ENCODE measurements at places on chromosomes 7 and 10. TPM values are rescaled to one million over a fixed set of nuclear protein-coding genes. Genes with fewer than 3 reads are reported as not detected.

GRCh38 chr7:138278601-138279000, 181.5 kb upstream of the TRIM24 start:
- DNase-seq = no peak

The TLX1 gene
- total RNA-seq = not detected

DNA sequence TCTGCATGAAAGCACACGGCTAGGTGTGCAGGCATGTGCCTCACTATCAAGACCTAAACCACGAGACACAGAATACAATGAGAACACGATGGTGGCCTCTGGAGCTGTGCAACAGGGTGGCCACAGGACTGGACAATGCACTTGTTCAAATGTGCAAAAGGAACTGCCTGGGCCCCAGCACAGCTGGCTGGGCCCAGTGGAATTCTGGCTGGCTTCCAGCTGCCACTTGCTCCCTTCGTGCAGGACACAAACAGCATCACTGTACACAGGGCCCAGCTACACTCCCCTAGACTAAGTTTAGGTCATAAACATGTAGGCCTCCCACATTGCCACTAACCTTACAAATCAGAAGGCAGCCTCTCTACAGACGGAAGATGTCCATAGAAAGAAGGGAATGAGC, 23.4 kb downstream of the DOCK4 start:
- no peak for DNase-seq

DNA sequence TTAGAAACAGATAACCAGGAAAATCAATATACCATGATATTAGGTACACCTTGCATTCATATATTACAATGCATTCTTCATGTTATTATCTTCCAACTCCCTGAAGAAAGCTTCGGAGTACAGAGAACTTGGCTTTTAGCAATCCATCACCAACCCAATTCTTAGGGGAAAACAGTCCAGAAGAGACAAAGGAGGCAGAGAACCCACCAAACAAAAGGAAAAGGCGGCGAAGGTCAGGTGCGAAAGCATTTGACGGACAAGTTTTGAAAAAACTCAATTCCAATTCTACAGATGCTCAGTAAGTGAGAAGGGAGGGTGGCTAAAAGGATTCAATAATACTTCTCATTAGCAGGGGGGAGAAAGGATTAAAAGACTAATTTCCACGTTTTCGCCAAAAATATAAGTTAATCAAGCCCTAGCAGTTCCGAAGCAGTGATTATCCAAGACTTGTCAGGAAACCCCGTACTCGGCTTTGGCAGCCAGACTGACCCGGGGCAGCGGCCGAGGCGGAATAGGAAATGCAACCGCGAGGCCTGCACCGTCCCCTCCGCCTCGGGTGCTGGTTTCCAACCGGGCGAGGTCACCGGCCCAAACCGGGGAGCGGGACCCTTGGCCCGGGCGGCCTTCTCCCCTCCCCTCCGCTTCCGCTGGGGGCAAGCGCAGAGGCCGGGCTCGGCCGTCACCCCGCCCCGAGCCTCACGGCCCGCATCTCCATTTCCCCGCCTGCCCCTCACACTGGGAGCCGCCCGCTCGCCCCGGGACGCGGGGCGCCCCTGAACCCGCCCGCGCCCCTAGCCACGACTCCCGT, 747 bp downstream of the GDI2 start:
- DNase-seq = peak; percentile 55

The HOXA9 gene
- 58.9 TPM for total RNA-seq

The IGF2BP3 gene
- not detected for total RNA-seq

DNA sequence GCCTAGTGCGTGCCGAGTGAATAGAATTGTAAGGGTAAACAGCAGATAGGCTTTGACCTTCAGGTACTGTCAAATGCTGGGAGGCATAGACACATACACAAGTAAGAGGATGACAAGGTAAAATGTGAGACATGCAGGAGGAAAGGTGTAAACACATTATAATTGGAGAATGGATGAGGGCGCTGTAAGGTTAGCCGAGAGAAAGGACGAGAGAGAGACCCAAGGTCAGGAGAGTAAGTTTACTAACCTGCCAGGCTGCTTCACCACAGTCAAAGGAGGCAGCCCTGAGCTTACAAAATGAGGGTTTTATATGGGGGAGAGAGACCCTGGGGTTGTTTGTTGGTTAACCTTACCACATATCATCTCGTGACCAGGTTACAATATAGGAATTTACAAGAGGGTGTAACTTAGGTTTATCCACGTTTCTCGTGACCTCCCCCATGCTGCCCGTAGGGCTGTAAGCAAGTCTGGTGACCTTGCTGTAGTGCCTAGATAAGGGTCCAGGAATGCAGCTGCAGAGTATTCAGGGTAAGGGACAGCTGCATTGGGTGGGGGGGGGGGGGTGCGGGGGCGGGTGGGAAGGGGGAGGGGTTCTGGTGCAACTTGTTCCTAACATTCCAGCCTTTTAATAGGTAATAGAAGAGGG, 17.9 kb downstream of the SCIN start:
- DNase-seq = no peak

The PCGF6 gene
- 10.0 TPM for total RNA-seq

GRCh38 chr10:13893926-13894325, 307.2 kb downstream of the PRPF18 start:
- no peak for DNase-seq

The MSMB gene
- total RNA-seq = not detected

DNA sequence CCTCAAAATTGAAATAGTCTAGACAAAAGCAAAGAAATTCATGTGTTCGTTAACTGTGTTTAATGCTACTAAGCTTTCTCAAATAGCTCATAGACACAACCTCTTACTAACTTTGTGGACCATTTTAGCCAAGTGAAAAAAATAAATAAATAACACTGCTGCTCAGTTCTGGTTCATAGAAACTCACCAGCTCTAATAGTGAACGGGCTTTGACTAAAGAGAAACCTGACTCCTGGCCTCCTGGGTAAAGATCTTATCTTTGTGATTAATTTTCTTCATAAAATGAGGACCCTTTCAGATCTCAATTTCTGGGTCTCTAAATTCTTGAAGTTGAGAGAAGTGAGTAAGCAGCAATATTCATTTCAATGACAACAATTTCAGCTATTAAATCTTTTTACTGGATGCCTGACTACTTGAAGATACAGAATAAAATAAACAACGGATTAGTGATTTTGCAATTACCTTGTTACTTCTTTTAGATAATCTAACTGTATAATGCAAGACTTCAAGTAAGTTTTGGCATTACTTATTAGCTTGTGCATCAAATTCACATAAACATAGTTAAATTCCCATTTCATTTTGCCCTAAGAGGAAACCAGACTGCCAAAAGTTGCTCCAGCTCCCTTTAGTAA, 3.1 kb downstream of the CADPS2 start:
- no peak for DNase-seq

DNA sequence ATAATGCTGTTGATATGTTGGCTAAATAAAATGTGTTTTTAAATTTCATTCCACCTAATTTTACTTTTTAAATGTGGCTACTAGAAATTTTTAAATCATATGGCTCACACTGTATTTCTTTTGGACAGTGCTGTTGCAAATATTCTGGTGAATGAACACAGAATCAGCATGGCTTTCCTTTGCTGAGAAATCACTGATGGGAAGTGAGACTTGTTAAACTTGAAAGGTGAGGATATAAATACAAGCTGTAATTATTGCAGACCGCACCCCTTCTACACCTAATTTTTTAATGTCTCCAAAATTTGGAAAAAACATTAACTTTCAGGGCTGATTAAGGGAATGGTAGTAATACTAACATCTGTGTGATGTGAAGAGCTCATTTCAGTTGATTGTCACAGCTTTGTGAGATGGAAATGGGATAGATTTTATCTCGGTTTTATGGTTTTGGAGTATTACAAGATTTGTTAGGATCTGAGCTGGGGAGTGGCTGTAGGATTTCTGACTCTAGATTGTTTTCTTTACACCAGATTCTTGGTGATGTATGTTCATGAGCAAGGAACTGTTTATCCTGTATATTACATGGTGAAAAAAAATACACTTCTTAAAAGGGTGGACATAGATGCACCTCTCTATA, 1.3 kb downstream of the MIOS start:
- no peak for DNase-seq

The NEURL1 gene
- 177 TPM for total RNA-seq

DNA sequence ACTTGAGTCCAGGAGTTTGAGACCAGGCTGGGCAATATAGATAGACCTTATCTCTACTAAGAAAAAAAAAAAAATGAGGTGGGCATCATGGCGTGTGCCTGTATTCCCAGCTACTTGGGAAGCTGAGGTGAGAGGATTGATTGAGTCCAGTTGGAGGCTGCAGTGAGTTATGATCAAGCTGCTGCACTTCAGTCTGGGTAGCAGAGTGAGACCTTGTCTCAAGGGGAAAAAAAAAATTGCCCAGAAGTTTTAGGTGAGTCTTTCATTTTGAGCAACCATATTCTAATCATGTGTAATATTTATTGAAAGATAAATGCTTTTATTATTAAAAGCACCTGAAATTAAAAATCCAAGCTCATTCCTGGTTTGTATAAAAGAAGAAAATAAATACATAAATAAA, 13.1 kb downstream of the INPP5F start:
- DNase-seq = no peak

DNA sequence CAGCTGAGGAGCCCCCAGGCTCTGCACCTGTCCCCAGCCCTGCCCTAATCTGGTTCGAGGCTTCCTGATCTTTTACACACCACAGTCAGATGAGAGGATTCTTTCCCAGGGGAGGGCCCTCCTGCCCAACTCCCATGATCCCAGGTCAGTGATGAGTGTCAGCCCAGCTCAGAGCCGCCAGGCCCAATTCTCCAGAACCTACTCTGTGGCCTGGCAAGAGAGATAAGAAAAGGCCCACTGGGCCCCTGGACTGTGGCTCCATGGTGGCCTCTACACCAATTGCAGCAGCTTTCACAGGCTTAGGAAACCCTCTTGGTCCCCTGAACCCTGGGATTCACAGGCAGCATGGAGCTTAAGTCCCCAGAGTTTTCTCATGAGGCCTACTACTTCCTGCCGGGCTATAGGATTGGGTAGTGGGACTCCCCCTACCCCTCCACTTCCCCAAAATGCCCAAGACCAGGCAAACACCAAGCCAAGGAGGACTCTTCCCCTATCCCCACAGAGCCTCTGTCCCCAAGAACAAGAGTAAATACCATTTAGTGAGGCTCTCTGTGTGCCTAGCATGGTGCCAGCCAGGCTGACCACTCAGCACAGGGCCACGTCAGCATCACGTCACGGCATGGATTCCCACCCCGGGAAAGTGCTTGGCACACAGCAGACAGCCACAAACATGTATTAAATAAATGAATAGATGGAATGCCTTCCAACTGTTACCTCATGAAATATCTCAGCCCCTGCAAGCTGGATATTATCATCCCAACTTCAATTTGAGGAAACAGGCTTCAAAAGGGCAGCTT, 100.0 kb downstream of the GRID1 start:
- DNase-seq = no peak

The SLC13A1 gene
- not detected for total RNA-seq

The NACAD gene
- total RNA-seq = 5.2 TPM

- DNase-seq = no peak
These were observed 14.3 kb downstream of the GRK5 start for GRCh38 chr10:119221666-119222065.

- no peak for DNase-seq
These were observed 9.0 kb downstream of the GUSB start for GRCh38 chr7:65972976-65973375.

The SPDYE16 gene
- not detected for total RNA-seq

DNA sequence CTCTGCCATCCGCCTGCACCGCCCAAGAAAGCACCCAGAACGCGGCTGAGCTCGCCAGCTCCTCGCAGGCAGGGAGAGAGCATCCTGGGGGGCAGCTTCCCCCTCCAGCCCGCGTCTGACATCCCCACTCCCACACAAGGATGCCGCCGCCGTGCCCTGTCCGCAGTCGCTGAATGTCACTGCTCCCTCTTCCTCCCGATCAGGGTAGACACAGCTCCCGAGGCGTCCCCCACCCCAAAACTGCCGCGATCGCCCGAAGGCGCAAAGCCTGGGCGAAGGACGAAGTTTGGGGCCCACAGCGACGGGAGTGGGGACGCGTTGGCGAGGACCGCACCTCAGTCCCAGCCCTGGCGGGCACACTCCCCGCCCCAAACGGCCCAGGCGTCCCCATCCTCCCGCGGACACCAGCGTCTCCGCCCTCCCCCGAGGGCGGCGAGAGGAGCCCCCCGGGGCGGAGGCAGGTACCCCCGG, 1.5 kb upstream of the KAT6B start:
- peak; percentile 54 for DNase-seq

The PRRT4 gene
- 0.41 TPM for total RNA-seq

- DNase-seq = no peak
These were observed 73.5 kb upstream of the EEPD1 start for GRCh38 chr7:36079446-36080025.

The ZNF775 gene
- 15.7 TPM for total RNA-seq

DNA sequence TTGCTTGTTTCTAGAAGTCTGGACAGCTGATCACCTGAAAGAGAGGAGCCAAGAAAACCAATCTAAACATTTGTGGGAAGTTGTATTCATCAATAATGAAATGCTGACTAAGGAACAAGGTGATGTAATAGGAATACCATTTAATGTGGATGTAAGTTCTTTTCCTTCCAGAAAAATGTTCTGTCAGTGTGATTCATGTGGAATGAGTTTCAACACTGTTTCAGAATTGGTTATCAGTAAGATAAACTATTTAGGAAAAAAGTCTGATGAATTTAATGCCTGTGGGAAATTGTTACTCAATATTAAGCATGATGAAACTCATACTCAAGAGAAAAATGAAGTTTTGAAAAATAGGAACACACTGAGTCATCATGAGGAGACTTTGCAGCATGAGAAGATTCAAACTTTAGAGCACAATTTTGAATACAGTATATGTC, 39.8 kb upstream of the ZNF37A start:
- no peak for DNase-seq

DNA sequence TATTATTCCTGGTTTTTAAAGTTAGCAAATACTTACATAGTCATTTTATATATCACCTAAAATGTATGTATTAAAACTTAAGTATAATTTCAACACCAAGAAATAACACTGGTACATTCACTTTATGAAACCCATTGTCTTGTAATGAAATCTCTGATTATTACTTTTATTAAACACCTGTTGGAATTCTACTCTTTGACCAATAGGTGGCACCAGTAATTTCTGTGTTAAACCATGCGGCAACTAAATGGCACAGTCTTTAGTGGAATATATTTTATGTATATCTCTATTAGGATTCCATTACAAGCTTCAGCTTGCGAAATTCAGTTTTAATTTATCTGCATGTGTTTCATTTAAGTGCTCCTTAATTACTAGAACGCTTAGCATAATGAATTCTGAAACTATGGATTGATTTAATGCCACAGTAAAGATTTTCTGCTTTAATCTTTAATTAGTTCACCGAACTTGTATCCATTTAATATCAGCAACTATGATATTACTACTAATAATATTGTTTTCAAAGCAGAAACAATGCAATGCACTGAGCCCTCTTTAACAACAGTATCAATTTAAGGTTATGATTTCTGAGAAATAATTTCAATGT, 181.3 kb downstream of the MAGI2 start:
- no peak for DNase-seq

DNA sequence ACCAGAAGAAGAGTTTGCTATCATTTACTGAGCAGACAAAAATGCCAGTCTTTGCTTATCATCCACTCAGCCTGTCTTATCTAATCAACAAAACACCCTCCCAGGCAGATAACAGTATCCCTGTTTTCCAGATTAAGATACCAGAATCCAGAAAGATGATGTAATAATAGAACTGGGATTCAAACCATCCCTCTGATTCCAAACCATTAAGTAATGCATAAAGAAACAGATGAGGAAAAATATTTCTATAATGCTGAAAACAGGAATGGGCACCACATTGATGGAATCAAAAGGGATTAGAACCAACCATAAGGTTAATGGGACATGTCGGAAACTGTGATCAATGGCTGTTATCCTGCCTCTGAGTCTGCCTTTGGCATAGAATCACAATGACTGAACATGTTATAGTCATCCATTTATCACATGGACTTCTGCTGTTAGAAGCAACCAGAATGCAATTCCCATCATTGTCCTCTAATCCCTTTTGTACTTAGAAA, 92.1 kb upstream of the RSU1 start:
- no peak for DNase-seq

The TCF7L2 gene
- total RNA-seq = 84.6 TPM

All from transverse colon (tissue), 4 donors.